GF-D8 (cell line): ENCODE measurements at places on chromosomes 3 and 15.

GRCh38 chr3:37943631-37944314, 46.8 kb upstream of the VILL start:
- DNase-seq = no peak

- DNase-seq = no peak
Observed at GRCh38 chr3:56197259-56197965, 270.9 kb downstream of the ERC2 start.

- no peak for DNase-seq
Observed at GRCh38 chr3:47365213-47366153, 15.3 kb upstream of the PTPN23 start.

DNA sequence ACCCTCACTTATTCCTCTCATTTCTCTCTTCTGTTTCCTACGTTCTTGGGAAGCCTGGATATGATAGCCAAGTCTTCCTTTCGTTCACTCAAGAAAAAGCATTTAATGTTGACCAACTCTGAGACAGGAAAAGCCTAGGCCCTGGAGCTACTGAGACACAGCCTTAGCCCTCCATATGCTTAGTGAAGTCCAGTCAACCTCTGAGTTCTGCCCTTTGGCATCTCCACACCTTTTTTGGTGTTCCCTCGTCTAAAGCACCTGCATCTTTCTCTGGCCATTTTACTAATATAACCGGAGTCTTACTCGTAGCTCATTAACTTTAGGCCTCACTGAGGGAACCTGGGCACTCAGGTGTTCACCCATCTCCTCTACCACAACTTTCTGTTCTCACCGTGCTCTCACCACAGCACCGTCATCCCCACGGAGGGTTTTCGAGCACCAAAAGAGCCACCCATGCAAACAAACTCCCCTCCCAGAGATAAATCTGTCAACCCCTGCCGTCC, 632 bp downstream of the MTHFS start:
- no peak for DNase-seq

DNA sequence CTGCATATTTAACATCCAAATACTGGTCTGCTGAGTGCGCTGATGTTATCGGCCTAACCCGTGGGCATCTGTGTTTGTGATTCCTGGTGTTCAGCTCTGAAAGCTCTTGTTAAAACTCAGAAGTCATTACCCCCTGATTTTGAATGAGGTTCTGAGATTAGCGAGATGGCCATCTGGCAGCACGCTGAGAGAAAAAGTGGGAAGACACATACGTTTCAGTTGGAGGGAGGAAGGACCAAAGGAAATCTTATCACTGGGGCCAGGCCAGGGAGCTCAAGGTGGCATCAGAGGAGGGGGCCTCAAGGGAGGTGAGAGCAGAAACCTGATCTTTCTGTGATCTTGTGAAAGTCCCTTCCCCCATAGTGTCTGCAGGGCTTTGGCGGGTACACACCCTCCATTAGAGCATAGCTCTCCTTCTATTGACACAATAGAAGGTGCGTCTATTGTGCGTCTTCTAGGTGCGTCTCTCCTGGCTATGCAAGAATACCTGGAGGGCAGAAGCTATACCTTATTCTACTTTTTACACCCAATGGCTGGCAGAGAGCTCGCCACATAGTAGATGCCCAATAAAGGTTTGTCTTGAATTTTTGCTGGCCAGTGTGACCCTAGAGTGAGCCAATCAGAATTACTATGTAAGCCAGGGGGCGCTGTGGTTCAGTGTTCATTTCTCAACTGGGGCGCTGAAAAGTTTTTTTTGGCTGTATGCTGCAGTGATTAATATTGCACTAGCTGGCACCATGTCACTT, 182.4 kb downstream of the SHQ1 start:
- DNase-seq = no peak

- no peak for DNase-seq
Observed at GRCh38 chr15:40243126-40243810, 4.4 kb downstream of the PAK6 start.

DNA sequence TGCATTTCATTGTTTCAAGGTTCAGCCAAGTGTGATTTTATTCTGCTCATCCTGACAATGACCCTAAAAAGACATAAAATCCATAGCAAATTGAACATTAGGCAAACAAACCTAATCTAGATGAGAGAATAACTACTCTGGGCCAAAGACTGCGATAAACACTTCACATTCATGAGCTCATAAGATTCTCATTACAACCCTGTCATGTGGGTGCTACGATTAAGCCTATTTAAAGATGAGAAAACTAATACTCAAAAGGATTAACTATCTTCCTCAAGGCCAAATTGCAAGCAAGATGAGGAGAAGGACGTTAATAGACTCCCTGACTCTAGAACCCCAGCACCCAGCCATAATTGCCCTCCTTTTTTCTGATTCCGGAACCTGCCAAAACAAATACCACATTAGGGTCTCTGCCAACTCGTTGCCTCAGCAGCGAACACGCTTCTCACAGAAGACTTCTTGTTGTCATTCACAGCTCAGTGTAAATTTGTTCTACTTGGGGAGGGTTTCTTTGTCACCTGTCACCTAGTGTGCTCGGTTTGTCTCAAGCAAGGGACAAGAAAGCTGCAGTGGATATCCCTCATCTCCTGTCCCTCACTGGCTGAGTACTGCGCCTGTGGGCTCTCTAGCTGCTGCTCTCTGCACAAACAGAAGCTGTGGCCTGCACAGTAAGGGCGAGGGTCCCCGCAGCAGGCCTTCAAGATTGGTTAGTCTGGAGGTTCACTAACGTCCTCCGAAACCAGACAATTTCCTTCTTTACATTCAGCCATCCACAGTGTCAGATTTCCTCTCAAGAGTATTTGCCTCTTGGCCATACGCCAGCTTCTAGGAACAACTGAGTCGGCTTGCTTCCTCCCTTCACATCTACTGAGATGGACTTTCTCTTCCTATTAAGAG, 200.0 kb upstream of the UBE2E2 start:
- DNase-seq = no peak

DNA sequence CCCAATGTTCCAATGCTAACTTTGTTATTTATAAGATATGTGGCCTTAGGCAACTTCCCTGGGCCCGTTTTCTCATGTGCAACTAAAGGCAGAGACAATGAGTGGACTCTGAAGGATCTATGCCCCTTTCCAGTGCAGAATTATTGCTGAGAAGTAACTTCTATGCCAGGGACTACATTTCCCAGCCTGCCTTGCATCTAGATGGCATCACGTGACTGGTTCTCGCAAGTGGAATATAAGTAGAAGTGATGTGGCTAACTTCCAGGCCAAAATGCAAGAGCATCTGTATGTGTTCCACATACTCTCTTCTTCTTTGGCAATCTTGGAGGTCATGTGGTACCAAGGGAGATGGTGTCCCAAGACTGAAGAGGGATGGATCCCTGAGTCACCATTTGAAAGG, 674.4 kb downstream of the NTRK3 start:
- DNase-seq = no peak

- no peak for DNase-seq
Observed at GRCh38 chr3:136802481-136802996, 16.4 kb upstream of the SLC35G2 start.

- DNase-seq = no peak
Observed at GRCh38 chr3:172222478-172223071, 183.2 kb downstream of the FNDC3B start.

DNA sequence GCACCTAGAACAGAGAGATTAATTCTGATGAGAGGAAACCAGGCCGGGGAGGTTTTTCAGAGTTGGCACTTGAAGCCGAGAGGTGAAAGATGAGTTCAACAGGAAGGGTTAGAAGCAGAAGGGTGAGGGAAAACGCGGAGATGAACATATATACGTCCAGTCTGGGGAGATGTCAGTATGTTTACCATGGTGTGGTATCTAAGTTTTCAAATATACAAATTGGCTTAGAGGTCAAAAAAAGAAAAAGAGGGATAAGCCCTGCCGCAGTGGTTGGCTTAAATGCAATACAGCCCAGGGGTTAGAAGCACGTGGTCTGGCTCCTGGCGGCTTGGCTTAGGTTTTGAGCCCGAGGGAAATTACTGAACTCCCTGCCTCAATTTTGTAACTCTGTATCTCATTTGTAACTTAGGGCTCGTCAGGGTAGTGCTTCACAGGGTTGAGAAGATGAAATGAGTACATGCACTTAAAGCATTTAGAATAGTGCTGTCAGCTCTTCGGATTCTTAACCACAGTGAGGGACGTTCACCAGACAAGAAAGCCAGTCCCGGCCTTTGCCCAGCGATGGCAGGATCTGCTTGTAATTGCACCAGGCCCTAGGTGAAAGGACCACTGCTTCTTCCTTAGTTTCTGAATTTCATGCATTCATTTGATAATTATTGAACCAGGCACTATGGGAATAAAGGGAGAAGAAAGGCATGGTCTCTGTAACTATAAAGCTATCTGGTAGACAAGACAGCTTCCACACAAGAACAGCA, 6.4 kb downstream of the HES1 start:
- peak; percentile 37 for DNase-seq

DNA sequence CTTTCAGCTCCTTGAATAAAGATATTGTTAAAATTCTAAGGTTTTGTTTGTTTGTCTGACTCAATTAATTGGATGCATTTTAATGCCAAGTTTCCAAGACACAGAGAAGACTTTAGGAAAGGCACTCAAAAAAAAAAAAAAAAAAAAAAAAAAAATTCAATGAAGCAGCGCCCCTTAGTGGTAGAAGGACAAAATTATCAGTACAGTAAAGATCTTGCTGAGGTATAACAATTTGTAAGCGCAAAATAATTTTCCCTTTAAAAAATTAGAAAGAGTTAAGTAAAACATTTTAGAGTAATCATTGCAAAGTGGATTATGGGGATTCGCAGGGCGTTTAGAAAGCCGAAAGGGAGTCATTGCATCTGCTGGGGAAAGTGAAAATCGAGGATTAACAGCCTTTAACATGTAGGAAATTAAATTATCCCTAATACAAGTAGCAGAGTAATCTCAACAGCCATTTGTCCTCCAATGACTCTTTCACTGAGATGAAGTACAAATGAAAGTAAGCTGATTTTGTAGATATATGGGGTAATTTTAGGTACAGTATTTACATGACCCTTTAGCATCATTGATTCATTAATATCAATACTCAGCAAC, 5.8 kb upstream of the DIS3L start:
- DNase-seq = no peak

GRCh38 chr15:88613074-88613944, 7.8 kb upstream of the AEN start:
- no peak for DNase-seq

DNA sequence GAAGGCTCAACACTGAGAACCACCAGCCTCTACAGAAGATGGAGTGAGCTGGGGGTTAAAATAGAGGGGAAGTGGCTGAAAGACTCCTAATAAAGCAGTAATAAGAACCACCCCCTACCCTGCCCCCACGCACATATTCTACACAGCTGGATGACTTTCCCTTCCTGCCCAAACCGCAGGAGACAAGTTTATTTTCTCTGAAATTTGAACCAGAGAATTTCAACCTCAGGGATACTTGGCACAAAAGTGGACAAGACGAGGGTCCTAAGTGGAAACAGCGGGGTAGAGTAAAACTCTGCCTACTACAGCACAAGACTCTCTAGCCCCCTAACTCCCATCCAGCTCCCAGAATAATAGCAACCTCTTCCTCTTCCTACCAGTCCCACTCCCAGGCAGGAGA, 28.4 kb downstream of the USF3 start:
- no peak for DNase-seq

GRCh38 chr15:26201177-26201858, 338.2 kb upstream of the ATP10A start:
- DNase-seq = no peak

DNA sequence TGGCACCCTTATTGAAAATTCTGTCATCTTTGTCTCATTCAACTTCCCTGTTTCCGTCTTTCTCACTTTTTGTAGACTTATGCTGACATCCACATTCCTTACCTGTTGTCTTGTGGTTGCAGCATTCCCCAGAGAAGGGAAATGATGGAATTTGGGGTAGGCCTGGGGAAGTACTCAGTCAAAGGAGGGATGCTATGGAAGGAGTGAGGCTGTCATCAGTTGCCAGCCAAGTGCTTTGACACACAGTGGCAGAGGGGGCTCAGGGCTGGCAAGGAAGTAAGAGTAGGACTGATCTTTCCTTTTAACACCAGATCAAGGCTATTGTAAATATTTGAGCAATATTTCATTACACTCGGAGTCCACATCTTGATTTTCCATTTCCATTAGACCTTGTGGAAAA, 64.4 kb downstream of the RPLP1 start:
- no peak for DNase-seq

GRCh38 chr3:58334013-58334321, 1.3 kb downstream of the PXK start:
- DNase-seq = no peak

DNA sequence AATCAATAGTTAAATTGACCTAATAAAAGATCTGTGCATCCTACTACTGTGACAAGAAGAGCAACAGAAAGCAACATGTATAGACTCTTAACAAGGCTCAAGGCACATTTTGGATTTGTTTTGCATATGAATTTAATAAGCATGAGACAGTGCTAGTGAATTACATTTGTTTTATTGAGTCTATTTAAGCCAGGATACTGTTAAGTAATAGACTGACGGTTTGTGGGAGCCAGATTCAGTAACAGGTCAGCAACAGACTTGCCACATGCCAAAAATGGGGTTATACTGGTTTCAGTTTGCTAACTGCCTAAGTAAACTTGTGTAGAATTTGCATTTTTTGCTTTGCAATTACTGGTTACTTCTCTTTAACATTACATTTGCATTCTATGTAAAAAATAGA, 54.0 kb downstream of the MBNL1 start:
- no peak for DNase-seq

GRCh38 chr3:31213869-31214486, 318.7 kb upstream of the STT3B start:
- DNase-seq = peak; percentile 88

DNA sequence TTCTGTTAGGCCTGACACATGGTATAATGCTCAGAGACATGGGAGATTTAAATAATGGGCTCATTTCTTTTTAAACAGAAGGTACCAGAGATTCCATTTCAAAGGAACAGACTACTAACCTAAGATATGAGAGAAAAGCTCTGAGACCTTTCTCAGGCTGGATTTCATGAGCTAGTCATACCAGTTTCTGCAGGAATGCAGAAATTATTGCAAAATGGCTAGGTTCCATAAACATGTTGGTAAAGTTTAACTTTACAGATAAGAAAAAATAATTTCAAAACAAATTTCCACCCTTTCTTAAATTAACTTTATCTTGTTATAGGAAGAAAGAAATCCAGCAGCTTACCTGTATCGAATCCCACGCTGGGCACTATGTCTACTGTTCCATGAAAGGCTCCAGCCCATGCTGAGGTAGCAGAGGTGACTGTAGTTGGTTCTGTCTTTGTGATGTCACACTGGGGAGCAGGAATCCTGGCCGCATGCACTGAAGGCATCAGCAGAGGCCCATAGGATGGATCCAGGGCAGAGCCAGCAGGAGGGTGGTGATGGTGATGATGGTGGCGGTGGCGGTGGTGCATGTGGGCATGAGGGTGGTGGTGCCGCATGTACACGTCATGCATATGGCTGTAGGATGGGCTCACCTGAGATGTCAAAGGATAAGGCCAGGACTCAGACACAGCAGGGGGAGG, 22.6 kb downstream of the VGLL3 start:
- DNase-seq = no peak

GRCh38 chr3:176554791-176555654, 642.3 kb downstream of the TBL1XR1 start:
- no peak for DNase-seq

DNA sequence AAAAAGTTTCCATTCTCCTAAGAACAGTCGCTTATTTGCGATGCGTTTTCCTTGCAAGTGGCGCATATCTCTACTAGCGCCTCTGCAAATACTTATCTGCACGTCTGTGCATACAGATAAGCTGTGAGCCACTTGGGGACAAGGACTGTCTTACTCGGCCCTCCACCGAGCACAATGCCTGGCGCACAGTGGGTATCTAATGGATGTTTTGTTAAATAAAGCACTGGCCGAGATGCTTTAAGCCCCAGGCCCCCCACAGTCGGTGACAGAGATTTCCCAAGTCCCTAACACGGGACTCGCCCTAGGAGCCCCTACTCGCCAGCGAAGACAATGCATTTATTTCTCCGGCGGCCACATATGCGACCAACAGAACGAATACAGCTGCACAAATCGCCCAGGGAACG, 503 bp downstream of the HLTF start:
- no peak for DNase-seq
